ENCODE measurements at places on chromosomes 16 and 17.

DNA sequence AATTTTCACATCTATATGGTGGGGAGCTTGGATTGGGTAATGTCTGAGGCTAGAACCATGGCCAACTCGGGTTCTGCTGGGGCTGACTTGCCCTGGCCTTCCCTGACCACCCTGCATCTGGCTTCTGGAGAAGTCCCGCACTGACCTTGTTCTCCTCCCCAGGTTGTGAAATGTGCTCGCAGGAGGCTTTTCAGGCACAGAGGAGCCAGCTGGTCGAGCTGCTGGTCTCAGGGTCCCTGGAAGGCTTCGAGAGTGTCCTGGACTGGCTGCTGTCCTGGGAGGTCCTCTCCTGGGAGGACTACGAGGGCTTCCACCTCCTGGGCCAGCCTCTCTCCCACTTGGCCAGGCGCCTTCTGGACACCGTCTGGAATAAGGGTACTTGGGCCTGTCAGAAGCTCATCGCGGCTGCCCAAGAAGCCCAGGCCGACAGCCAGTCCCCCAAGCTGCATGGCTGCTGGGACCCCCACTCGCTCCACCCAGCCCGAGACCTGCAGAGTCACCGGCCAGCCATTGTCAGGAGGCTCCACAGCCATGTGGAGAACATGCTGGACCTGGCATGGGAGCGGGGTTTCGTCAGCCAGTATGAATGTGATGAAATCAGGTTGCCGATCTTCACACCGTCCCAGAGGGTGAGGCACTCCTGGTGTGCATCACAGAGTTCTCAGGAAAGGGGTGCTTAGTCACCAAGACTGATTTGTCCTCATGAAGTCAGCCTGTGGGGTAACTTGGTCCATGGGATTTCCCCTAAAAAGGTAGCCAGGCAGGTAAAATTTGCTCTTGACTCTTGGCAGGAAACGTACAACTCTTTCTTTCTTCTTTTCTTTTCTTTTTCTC, 6.1 kb downstream of the NOD2 start:
- no peak for DNase-seq

GRCh38 chr17:45320931-45321461, 4.2 kb upstream of the MAP3K14 start:
- no peak for DNase-seq

- no peak for DNase-seq
Observed at GRCh38 chr17:76000755-76001521, at the start of gene CDK3. Gene CDK3 (plus strand): TSS chr17:76000855. CDS start chr17:76001426, 571 bp downstream.

GRCh38 chr16:68750193-68750695, 13.2 kb downstream of the CDH1 start:
- DNase-seq: no peak

- DNase-seq: no peak
Observed at GRCh38 chr17:66695098-66695497, 139.8 kb upstream of the CACNG5 start.

GRCh38 chr16:86338403-86339115, 171.8 kb upstream of the FOXF1 start:
- DNase-seq: no peak

- no peak for DNase-seq
Observed at GRCh38 chr16:85570735-85571562, 42.2 kb upstream of the GSE1 start.

GRCh38 chr17:39555368-39555767, 52.4 kb downstream of the NEUROD2 start:
- no peak for DNase-seq

All from NCI-H2171 treated with DMSO at 0.1 percent for 48 hours (cell line).